PC-9 (cell line): ENCODE measurements at places on chromosomes 3 and 15.

DNA sequence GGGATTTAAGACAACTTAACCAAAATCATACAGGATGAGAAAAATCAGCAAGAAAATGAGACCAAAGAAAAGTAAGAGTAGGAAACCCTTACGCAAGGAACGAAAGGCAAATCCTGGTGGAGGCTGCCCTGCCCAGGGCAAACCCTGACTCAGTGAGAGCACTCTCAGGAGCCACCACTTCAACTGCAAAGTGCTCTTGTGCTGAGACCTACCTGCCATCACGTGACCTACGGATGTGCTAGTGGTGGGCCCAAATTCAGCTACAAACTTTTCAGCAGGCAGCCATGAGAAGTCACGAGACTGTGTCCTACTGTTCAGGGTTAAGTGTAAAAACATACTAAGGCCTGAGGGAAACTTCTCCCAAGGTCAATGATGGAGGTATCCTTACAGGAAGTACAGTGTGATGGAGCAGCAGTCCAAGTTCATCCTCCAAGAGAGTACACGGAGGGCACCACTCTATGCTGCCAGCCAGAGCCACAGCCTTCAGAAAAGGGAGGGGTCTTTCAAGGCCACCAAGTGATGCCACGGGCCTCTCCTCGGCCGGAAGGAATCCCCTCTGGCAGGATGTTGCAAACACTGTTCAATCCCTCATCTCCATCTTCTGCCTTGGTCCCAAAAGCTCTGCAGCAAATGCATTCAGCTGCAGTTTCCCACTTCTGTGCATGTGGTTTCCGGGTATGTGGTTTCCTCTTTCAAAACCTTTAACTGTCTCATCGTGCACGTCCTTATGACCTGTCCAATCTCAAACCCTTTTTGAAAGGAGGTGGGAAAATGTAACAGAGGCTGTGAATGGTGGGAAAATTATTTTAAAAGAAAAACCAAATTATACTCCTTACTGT is 9.5 kb downstream of the CHSY1 start:
- H3K27ac ChIP-seq = no peak overlapping the region
- no peaks in the 10 kb centered on the region for H3K27me3 ChIP-seq
- H3K4me1 ChIP-seq = no peaks in the 10 kb centered on the region
- H3K4me3 ChIP-seq = no peak overlapping the region
- no peak for DNase-seq

DNA sequence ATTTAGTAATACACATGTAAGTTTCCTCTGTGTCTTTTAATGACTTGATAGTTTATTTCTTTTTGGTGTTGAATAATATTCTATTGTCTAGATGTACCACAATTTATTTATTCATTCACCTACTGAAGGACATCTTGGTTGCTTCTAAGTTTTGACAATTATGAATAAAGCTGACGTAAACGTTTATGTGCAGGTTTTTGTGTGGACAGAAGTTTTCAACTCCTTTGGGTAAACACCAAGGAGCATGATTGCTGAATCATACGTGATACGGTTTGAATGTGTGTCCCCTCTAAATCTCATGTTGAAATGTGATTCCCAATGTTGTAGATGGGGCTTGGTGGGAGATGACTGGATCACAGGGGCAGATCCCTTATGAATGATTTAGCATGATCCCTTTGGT is 21.5 kb downstream of the SPESP1 start:
- DNase-seq = no peak
- no peaks in the 10 kb centered on the region for H3K4me1 ChIP-seq
- no peaks in the 10 kb centered on the region for H3K36me3 ChIP-seq
- no peak overlapping the region for H3K27ac ChIP-seq
- H3K4me3 ChIP-seq = no peak overlapping the region
- no peaks in the 10 kb centered on the region for H3K27me3 ChIP-seq

GRCh38 chr3:46479696-46480095 is 15.0 kb upstream of the LTF start:
- H3K4me3 ChIP-seq = no peak overlapping the region
- DNase-seq = no peak
- H3K4me1 ChIP-seq = no peaks in the 10 kb centered on the region

DNA sequence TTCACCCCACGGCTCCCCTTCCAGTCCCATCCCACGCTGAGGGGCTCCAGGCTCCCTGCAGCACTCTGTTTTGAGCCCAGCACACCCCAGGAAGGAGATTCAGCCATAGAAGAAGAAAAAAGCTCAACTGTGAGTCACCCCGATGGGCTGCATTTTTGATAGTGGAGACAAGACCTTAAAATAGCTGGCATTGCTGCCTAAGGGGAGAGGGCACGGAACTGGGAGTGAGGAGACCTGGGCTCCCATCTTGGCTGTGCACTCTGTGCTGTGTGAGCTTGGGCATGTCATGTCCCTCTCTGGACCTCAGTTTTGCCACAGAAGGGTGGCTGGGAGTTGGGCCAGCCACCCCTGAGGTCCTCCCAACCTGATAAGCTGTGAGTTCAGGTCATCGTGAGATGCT is 57.2 kb upstream of the SMAD6 start:
- no peak overlapping the region for H3K27ac ChIP-seq
- H3K36me3 ChIP-seq = no peaks in the 10 kb centered on the region
- no peaks in the 10 kb centered on the region for H3K4me1 ChIP-seq
- H3K27me3 ChIP-seq = no peaks in the 10 kb centered on the region

- H3K27me3 ChIP-seq = peaks cover 2% of the 10 kb centered on the region; the same call in 1 of the 2 replicates
- H3K27ac ChIP-seq = no peak overlapping the region
- no peaks in the 10 kb centered on the region for H3K4me1 ChIP-seq
Measured at GRCh38 chr15:47736143-47736786, 19.0 kb downstream of the SEMA6D start.
